ENCODE measurements at places on chromosomes 6 and 20.

DNA sequence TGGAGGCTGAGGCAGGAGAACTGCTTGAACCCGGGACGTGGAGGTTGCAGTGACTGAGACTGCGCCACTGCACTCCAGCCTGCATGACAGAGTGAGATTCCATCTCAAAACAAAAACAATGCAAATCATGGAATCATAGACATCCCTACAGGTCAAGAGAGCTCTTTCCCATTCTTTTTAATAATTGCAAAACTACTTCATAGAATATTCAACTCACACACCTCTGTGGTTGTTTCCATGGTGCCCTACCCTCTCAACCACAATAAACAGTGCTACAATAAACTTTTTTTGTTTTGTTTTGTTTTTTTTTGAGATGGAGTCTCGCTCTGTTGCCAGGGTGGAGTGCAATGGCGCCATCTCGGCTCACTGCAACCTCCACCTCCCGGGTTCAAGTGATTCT is 11.8 kb upstream of the ADNP start:
- no peak for DNase-seq

DNA sequence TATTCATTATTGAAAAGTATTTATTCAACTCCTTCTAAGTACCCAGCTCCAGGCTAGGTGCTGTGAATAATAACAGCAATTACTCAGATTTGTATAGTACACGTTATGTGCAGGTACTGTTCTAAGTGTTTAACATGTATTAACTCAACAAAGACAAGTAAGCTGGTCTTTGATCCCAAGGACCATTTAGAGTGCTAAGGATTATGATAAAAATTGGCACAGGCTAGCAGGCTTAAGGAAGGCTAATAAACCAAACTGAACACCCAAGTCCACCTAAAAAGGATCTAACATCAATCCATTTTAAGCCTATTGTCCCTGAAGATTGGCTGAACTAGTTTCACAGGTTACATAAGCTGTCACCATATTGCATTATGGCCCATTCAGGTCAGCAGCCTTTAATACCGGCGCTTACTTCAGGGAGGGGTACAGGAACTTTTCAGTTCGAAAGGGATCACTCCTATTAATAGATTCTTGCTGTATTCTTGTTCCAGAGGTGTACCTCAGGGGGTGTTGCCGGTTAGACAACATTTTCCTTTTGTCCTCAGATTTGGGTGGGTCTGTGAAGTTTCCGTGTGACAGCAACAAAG is 99.0 kb upstream of the GMDS start:
- DNase-seq = no peak

GRCh38 chr6:166515072-166515810 is 71.2 kb downstream of the RAMACL start:
- DNase-seq = no peak

DNA sequence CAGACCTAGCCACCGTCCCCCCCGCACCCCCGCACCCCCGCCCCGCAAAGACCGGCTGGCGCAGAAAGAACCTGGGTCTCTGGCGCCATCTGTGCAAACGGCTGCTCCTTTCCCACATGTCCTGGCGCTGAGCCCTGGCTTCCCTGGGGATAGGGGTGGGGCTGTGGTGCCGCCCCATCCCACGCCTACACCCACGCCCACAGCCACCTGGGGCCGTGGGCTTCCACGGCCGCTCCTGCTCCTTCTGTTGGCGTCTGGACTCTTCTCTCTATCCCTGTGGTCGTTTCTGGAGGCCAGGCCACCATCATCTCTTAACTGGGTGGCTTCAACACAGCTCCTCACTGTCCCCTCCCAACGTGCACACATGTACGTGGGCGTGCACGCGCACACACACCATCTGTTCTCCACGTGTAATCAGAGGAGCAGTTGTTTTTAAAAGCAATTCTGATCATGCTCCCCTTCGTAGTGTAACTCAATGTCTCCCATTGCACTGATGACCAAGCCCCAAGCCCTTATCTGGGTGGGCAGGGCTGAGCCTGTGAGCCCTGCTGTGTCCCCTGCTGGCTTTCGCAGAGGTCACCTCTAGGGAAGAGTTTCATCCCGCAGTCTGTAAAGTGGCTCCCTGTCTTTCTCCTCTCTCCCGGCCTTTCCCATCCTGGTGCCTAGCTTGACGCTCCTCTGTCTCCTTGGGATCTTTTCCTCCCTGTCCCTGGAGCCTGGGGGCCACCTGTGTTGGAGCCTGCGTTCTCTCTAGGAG is 31.9 kb upstream of the FAM83D start:
- peak; percentile 48 for DNase-seq

- no peak for DNase-seq
These were observed 37.7 kb upstream of the SYNCRIP start for GRCh38 chr6:85680388-85680787.

GRCh38 chr20:62679978-62680589 is 28.6 kb upstream of the NTSR1 start:
- no peak for DNase-seq

- no peak for DNase-seq
These were observed 296.5 kb upstream of the RUNX2 start for GRCh38 chr6:45031601-45032000.

DNA sequence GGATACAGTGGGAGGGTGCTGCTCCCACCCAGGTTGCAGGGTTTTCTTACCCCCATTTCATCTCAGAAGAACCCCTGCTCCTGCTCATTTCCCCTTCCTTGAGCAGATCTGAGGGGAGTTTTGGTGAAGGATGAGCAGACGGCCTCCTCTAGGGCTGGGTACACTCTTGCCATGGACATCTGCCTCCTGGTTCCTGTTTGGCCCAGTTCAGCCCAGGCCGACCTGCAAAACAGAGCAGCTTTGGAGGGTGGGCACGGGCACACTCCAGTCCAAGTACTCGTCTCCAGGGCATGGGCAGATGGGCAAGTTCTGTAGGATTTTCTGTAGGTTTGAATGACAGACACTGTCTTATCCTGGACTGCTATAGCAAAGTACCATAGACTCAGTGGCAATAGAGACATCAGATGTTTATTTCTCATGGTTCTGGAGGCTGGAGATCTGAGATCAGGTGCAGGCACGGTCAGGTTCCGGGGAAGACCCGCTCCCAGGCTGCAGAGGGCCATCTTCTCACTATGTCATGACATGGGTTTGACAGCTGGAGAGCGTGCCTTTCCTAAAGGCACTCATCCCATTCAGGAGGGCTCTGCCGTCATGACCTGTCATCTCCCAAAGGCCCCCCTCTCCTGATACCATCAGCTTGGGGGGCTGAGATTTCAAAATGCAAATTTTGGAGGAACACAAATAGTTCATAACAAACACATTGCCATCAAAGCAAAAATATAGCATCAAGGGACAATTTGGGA is 6.2 kb downstream of the NPBWR2 start:
- DNase-seq = no peak

DNA sequence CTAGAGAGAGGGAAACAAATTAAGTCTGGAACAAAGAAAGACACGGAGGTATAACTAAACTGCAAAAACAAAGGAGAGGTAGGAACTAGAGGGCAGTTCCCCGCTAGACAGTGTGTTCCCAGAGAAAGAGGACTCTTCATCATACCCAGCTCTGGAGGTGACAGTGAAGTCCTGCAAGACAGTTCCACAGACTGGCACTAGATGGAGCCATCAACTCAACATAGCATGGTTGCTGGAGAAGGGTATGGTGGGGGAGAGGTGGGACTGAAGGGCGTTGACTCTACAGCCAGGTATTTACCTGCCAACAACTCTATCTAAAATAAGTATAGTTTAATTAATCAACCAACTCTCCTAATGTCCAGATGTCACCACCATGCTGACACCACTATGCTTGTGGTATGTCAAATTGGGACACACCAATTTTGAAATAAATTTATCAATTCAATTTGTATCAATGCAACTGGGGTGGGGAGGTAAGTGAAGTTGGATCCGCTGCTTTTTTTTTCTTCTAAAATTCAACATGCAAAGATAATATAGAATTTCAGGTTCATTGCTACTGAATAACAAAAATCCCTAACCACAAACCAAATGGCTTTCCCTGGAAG is 9.7 kb downstream of the BACH2 start:
- DNase-seq = no peak

GRCh38 chr6:148883270-148883669 is 136.4 kb downstream of the UST start:
- no peak for DNase-seq

- DNase-seq = no peak
These were observed 170.9 kb upstream of the STXBP5 start for GRCh38 chr6:147033267-147033666.

- DNase-seq = no peak
These were observed 3.2 kb upstream of the NCR2 start for GRCh38 chr6:41332241-41332640.

DNA sequence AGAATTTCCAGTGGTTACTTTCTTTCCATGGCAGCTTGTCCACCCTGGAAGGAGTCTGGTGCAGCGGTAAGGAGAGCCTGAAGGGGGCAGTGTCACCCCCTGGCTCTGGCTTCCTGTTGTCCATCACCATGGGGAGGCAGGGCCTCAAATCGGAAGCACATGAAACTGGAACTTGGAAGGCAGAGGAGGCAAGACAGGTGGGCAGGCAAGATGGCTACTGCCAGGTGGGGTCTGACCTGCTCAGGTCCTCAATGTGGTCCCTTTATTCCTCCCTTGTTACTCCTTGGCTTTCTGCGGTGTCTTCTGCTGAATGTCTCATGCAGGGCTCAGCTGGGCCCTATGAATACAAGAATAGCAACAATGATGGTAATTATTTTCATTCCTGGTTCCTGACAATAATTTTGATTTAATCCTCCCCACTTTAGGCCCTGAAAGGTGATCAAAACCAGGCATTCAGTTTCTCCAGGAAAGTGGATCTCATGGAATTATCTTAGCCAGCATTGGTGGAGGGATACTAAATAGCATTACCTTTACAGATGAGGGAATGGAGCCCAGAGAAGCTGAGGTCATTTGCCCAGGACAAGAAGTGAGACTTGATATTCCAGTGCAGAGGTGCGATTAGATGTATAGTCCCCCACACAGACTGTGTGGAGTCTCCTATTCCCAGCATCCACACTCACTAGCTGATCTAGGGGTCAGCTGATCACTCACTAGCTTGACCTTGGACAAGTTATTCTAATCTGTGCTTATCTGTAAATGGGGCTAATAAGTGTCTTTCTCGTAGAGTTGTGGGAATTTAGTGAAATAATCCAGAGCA is 17.6 kb upstream of the SNAI1 start:
- no peak for DNase-seq

- no peak for DNase-seq
These were observed 11.9 kb upstream of the QKI start for GRCh38 chr6:163402616-163403015.

- DNase-seq = no peak
These were observed 84.5 kb downstream of the SLC22A23 start for GRCh38 chr6:3372184-3372846.

- DNase-seq = no peak
These were observed 90.6 kb upstream of the MAP3K7 start for GRCh38 chr6:90677440-90677839.

DNA sequence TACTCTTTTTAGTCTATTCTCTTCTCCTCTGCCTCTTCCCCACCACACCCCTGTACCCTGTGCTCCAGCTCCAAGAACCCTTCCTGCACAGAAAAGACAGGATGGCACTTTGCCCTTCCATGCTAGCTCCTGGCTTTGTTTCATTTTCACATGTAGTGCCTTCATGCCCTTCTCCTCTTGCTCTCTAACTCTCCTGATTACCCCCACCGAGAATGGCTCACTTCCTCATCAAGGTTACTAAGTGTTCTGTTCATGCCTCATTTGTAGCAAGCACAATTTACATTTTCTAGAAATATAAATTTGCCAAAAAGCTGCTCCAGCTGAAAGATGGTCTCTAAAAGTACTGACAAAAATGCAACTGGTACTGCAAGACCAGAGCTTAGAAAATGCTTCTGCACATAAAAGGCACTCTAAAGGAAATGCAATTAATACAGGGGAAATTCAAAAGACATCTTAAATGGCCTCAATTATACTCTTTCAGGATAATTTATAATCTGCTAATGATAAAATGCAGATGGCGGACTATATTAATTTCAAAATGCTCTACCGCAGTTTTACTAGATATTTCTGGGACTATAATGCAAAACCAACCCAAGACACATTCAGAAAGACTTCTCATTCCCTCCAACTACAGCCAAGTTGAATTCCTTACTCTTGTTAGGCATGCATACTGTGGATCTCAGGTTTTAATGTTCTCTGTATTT is 570.2 kb downstream of the PRKN start:
- DNase-seq = no peak

DNA sequence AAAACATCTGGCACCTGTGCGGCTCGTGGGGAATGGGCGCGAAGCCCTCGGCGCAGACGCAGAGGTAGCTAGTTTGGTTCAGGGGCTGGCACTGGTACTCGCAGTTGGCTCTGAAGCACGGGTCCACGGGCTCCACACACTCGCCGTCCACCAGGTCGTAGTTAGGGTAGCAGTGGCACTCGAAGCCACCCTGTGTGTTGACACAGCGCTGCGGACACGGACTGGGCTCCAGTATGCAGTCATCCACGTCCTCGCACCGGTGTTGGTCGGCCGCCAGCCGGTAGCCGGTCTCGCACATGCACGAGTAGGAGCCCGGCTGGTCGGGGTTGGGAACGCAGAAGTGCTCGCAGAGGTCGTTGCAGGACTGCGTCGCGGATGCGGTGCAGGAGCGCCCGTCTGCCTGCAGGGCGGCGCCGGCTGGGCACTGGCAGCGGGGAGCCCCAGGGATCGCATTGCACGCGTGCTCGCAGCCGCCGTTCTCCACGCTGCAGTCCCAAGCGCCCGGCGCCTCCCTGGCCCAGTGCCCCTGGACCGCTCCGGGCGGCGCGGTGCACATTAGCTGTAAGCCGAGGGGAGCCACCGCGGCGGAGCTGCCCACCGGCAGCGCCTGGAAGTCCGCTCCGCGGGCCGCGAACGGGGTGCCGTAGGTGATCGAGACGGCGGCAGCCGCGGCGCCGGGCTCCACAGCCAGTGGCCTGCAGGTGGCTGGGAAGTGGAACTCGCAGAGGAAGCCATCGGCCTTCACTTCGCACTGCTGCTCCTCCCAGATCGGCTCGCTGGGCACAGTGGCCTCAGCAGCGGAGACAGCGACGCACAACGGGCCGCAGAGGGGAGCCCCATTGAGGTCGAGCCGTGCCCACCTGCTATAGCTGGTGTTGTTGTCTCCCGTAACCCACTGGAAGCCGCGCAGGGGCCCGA is 930 bp downstream of the THBD start:
- DNase-seq = no peak

DNA sequence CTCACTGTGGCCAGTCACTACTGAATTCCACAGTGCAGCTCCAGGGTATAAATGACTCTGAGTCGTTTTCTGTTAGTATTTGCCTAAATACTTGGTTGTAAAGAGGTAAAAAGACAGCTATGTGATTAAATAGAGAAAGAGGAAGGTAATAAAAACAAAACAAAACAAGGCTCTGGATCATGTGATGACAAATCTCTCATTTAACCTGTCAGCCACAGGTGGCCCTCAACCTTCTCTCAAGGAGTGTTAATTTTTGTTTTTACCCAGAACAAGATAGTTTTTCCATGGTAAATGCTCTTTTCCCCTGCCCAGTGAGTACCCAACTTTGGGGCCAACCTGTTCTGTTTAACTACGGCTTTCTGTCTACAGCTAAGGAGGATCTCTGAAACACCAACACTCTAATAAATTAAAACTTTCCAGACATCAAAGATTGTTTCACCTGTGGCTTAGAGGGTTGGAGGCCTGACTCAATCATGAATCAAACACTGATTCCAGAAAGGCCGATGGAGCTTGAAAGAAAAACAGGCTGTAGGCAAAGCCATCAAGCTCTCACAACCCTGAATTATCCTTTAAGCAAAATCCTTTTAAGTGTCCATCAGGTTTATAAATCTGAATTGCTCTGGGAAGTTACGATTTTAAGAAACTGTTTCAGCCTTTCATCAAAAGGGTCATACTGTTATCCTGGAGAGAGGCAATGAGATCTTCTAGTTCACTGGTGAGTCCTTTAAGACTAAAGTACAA is 81.5 kb upstream of the BCLAF1 start:
- no peak for DNase-seq
